ENCODE measurements at places on chromosomes 2 and 18. TPM values are rescaled to one million over a fixed set of nuclear protein-coding genes. Genes with fewer than 3 reads are reported as not detected.

The TUBA3D gene
- not detected for total RNA-seq

The GPR155 gene
- total RNA-seq: 0.74 TPM

The ANKRD62 gene
- total RNA-seq: not detected

The RAD51AP2 gene
- total RNA-seq: not detected
